ENCODE measurements at places on chromosomes 1 and 21.
A peak's percentile ranks its signal among the peaks of the same experiment; 100 is the strongest.

- DNase-seq = no peak
Measured at GRCh38 chr1:237390823-237391222, 348.8 kb downstream of the RYR2 start.

GRCh38 chr1:108584428-108584856 is 24.5 kb downstream of the EEIG2 start:
- no peak for DNase-seq

GRCh38 chr1:226903819-226904716 is 33.7 kb downstream of the PSEN2 start:
- DNase-seq = peak; percentile 58

GRCh38 chr1:191671236-191671635 is 487.0 kb upstream of the RGS18 start:
- no peak for DNase-seq

- DNase-seq = no peak
Measured at GRCh38 chr1:78855258-78855657, 151.3 kb downstream of the ADGRL4 start.

- no peak for DNase-seq
Measured at GRCh38 chr1:21700094-21700493, 30.9 kb upstream of the RAP1GAP start.

- DNase-seq = no peak
Measured at GRCh38 chr1:65082346-65083040, 65.5 kb upstream of the AK4 start.

- DNase-seq = peak; percentile 17
Measured at GRCh38 chr1:71950579-71950978, 331.8 kb downstream of the NEGR1 start.

GRCh38 chr1:31366796-31367195 is 6.1 kb downstream of the FABP3 start:
- no peak for DNase-seq

- DNase-seq = no peak
Measured at GRCh38 chr1:9753121-9753531, 70.6 kb downstream of the CLSTN1 start.

DNA sequence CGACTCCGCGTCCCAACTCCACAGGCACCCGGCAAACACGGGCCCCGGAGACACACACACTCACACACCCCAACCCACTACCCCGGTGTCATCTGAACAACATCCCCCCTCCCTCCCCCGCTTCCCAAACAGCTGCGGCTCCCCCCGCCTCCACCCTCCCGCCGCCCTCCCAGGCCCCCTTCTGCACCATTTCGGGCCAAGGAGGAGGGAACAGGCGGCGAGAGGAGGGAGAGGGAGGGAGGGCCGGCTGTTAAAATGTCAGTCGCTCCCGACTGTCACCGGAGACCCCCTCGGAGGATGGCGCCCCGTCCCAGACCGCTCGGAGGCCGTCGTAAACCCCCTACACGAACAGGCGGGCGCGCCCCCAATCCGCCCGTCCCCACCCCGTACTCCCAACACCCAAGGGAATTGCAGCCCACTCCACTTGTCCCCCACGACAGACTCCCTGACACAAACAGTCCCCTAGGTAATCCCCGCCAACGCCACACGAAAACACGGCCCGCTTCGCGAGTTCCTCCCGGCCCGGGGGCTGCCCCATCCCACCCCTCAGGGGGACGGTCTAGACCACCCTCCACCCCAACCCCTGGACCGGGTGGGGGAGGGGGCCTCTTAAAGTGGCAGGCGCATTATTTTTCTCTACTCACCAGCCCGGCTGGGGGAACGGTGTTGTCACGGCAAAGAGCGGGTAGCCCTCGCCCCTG is 583 bp downstream of the MEF2D start:
- peak; percentile 78 for DNase-seq

DNA sequence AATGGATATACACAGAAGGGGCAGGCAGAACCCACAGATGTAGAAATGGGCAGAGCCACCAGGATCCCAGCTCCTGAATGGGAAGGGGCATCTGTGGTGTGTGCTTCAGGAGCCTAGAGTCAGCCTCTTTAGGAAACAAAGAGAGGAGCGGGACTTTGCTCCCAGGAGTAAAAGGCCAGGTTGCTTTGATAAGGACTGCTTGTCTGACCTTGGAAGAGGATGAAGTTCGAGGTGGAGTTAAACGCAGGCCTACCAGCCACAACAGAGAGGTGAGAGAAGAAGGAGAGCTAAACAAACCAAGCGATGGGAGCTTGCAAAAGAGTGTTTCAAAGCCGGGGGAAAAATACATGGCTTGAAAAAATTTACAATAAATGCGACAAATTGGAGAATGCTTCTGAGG is 49.9 kb upstream of the TMPRSS2 start:
- DNase-seq = no peak

DNA sequence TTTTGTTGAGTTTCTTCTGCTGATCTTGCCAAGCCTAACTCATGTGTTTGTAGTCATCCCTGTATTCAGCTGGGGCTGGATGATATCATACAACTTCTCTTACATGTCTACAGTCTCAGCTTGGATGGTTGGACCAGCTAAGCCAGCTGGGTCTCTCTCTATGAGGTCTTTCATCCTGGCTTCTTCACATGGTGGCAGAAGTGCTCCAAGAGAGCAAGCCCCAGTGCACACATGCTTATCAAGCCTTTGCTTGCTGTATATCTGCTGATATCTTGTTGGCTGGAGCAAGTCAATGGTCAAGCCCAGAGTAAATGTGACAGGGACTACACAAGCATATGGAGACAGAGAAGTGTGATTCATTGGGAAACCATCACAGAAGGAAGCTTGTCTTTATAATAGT is 29.2 kb upstream of the SLC44A5 start:
- no peak for DNase-seq

DNA sequence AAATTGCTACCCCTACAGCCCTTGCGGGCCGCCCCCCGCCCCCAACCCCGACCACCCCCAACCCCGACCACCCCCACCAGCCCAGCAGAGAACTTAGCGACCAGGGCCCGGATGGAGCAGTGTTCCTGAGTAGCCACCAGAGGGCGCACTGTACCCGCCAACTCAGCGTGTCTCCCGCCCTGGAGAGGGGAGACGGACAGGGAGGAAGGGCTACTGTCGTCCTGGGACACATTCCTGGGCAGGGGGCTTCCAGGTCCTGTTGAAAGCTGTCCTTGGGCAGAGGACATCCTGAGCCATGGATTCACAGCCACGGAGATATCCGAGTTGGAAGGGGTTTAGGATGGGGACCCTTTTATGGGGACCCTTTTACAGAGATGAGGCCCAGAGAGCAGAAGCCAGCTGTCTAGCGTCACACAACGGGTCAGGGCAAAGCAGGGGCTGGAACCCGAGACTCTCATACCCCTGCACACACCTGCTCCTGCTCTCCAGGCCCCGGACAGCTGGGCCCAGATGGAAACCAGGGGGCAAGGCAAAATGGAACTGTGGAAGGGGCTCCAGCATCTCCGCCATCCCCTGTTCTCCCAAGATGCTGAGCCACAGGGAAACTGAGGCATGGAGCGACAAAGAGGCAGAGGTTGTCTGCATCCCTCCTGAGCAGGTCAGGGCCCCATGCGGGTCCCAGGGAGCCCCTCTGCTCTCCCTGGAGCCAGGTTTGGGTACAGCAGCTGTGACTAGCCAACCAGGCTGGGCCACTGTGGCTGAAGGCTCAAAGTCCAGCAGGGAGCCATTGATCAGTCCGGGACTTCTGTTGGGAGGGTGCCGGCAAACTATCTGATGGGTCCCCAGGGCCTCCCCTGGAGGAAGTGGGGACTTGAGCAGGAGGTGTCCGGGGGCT is 25.0 kb upstream of the LAPTM5 start:
- DNase-seq = peak; percentile 84

DNA sequence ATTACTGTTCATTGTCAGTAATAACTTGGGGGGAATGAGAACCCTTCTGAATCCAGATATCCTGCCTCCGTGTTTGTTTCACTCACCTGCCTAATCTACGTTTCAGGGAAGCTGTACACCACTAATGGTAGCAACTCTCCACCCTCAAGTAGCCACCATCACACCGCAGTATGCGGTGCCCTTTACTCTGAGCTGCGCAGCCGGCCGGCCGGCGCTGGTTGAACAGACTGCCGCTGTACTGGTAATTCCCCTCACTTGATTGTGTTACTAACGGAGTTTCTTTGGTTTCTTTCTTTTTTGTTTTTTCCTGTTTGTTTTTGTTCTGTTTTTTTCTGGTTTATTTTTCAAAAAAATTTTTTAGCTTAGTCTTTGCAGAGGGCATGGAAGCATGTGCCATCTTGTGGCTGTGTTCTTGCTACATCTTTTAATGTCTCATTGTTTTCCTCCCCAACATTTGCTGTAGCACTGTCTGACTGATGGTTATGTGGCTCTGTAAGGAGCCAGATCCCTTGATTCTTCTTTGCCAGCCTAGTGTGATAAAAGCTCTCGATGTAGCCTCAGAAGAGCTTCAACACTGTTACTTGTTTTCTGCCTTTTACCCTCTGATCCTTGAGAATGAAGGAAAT is 15.9 kb upstream of the OLFML3 start:
- peak; percentile 41 for DNase-seq

- no peak for DNase-seq
Measured at GRCh38 chr1:115284209-115284608, 53.8 kb downstream of the NGF start.

- no peak for DNase-seq
Measured at GRCh38 chr1:74395571-74395970, 116.8 kb downstream of the LRRC53 start.

DNA sequence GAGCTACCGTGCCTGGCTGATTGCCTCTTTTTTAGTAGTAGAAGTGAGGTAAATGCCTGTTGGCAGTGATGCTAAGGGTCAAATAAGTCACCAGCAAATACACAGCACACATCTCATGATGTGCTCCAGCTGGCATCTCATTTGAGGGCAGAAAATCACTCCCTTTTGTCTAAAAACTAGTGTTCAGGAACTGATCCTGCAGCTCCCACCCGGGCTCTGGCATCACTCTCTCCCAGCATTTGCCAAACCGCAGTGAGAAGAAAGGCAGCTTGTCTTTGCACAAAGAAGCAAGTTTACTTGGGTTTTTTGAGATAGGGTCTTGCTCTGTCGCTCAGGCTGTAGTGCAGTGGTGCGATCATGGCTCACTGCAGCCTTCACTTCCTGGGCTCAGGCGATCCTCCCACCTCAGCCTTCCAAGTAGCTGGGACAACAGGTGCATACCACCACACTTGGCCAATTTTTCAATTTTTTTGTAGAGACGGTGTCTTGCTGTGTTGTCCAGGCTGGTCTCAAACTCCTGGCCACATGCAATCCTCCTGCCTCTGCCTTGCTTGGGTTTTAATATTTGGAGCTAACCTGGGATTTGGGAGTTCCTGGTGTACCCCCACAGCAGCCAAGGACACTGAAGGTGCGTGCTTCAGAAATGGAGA is 4.1 kb downstream of the RBP7 start:
- peak; percentile 77 for DNase-seq

GRCh38 chr1:27071049-27071416 is 58.4 kb upstream of the TENT5B start:
- peak; percentile 54 for DNase-seq

DNA sequence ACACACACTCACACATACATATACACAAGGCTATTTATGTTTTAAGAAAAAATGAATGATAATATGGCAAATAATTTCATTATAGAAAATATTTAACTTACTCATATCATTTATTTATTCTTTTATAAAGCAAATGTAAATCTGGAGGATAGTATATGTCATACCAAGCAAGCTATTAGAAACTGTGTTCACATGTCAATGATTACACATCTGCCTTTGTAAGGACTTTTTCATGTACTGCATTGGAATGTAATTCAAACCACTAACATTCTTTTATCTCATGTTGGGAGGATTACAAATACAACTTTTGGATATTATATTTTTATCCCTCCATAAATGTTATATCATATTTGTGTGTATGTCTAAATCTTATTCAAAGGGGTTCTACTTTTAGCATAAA is 1887.4 kb downstream of the NCAM2 start:
- DNase-seq = no peak

DNA sequence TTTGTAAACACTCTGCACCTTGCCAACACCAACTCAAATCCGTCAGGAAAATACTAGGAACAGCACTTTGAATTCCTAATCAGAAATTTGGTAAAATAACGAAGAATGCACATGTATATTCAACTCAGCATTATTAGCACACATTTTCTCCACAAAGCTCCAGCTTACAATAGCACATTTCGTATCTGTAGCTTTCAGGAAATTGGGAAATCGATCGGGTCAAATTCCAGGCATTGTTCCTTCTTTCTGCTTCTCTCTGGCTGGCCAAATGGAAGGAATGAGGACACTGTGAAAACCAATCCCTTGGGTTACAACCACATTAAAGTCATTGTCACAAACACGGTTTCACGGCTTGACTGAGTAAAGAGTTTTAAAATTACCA is 58.6 kb downstream of the NPHP4 start:
- no peak for DNase-seq

DNA sequence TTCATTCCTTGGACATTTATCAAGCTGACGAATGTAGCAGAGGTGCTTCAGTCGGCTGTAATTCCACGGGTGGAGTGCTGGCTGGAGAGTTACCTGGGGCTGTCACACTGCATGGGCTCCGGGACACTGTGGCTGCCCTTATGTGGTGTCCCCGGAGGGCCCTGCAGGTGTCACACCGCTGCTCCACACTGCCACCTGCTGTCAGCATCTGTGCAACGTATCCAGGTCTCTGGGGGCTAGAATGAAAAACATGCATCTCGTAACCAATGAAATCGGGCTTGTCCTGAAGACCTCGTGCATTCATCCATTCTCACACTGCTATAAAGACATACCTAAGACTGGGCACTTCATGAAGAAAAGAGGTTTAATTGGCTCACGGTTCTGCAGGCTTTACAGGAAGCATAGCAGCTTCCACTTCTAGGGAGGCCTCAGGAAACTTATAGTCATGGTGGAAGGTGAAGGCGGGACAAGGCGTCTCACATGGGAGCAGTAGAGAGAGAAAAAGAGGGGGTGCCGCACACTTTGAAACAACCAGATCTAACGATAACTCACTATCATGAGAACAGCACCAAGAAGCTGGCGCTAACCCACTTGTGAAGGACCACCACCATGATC is 46.7 kb upstream of the PCBP3 start:
- DNase-seq = peak; percentile 70
